ENCODE measurements at places on chromosomes 12 and 14. TPM values are rescaled to one million over a fixed set of nuclear protein-coding genes. Genes with fewer than 3 reads are reported as not detected.

ZDHHC22 gene
- total RNA-seq: not detected

NTF3 gene
- not detected for total RNA-seq

KRT78 gene
- total RNA-seq: not detected

TAS2R31 gene
- total RNA-seq: 4.4 TPM

ZNF641 gene
- 9.2 TPM for total RNA-seq

GDF3 gene
- not detected for total RNA-seq

CLEC9A gene
- total RNA-seq: not detected

SMOC1 gene
- total RNA-seq: not detected

BCAT1 gene
- 42.8 TPM for total RNA-seq

TMEM132C gene
- not detected for total RNA-seq

TRIM9 gene
- total RNA-seq: 0.93 TPM

PROX2 gene
- total RNA-seq: 0.23 TPM

SERPINA12 gene
- not detected for total RNA-seq

KLRD1 gene
- 0.89 TPM for total RNA-seq

SERPINA9 gene
- total RNA-seq: not detected

TAS2R42 gene
- total RNA-seq: not detected

NKX2-1 gene
- total RNA-seq: not detected

MYO1H gene
- total RNA-seq: not detected

NAP1L1 gene
- total RNA-seq: 875 TPM

RIPK3 gene
- total RNA-seq: 11.1 TPM

DHRS2 gene
- total RNA-seq: 1.1 TPM

MGP gene
- total RNA-seq: 0.47 TPM
